Hepatocyte (in vitro differentiated cells): ENCODE measurements at places on chromosomes 3 and 15.

GRCh38 chr3:25246913-25247312 is 181.2 kb upstream of the RARB start:
- no peak for DNase-seq

- no peak for DNase-seq
Measured at GRCh38 chr3:27905625-27906024, 183.5 kb upstream of the EOMES start.

DNA sequence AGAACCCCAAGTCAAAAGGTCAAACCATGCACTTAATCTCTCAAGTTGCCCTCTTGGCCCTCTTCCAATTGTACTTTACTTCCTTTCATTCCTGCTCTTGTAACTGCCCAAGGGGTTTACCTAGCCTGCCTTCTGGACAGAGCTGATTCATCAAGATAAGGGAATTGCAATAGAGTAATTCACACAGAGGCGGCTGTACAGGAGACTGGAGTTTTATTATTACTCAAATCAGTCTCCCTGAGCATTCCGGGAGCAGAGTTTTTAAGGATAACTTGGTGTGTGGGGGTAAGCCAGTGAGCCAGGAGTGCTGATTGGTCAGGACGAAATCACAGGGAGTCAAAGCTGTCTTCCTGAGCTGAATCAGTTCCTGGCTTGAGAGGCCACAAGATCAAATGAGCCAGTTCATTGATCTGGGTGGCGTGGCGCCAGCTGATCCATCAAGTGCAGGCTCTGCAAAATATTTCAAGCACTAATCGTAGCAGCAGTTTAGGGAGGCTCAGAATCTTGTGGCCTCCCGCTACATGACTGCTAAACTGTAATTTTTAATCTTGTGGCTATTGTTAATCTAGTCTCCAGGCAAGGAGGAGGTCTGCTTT is 590.0 kb downstream of the EPHA3 start:
- peak; percentile 30 for DNase-seq

DNA sequence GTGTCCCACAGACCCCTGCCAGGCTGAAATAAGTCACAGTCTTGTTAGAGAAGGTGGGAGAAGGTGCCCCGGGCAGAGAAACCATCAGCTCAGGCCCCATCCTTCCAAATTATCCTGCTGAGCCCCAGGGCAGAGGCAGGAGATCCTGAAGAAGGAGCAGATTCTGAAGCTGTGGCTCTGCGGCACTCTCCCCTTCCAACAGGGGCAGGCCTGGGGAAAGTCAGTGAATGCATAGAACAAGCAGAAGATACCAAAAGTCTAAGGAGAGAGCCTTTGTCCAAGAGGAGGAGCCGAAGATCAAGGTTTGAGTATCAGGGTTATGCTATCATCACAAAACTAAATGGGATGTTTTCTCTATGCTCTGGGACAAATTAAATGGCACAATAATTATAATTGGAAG is 249.3 kb downstream of the XXYLT1 start:
- DNase-seq = no peak

- no peak for DNase-seq
Measured at GRCh38 chr3:46375218-46375617, 4.5 kb downstream of the CCR5 start.

GRCh38 chr3:44509393-44509921 is 32.0 kb upstream of the ZNF445 start:
- peak; percentile 10 for DNase-seq

GRCh38 chr3:96354742-96355141 is 459.7 kb upstream of the EPHA6 start:
- no peak for DNase-seq

- peak; percentile 62 for DNase-seq
Measured at GRCh38 chr3:133488785-133489367, 84.6 kb upstream of the CDV3 start.

GRCh38 chr15:23437673-23438072 is 9.4 kb downstream of the GOLGA6L2 start:
- no peak for DNase-seq

DNA sequence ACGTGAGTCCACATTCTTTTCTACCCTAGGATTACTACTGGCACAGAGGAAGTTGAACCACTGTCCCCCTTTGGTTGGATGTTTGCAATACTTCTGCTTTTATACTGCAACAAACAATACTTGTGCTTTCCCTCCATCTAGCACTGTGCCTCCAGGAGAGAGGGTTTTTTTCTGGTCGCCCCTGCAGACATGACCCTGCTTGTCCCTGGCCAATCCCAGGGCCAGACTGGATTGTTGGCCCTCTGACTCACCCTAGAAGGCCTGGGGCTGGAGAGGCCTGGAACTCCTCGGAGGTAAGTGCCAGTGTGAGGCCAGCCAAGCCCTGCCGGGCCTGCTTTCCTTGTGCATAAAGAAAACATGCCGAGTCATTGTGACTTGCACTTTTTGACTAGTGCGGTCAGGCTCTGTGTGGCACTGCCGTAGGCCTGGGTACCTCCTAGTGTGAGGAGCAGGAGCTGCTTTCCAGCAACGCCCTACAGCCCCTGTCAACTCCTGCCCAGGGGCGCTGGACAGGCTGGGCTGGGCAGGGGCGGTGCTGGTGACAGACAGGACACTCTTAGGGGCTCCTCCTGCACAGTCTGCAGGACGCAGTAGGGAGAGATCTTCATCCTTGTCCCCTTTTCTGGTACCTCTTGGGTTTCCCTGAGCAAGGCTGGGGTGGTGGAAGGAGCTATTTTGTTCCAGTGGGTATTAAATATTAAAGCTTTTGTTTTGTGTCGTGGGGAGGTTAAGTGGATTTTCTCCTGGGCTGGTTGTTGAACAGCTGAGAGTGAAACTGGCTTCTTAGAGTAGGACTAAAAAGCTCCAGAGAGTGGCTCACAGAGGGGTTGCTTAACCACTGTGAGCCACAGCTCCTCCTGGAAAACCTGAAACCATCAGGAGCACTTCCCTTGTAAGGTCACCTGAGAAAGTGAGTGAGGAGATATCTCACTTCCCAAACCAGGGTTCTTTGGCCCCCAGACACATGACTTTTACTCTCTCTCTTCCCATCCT is 14.4 kb upstream of the TKT start:
- DNase-seq = peak; percentile 92

GRCh38 chr15:93485438-93486327 is 396.7 kb upstream of the RGMA start:
- DNase-seq = no peak

GRCh38 chr15:81495780-81496467 is 121.9 kb upstream of the TMC3 start:
- DNase-seq = no peak

DNA sequence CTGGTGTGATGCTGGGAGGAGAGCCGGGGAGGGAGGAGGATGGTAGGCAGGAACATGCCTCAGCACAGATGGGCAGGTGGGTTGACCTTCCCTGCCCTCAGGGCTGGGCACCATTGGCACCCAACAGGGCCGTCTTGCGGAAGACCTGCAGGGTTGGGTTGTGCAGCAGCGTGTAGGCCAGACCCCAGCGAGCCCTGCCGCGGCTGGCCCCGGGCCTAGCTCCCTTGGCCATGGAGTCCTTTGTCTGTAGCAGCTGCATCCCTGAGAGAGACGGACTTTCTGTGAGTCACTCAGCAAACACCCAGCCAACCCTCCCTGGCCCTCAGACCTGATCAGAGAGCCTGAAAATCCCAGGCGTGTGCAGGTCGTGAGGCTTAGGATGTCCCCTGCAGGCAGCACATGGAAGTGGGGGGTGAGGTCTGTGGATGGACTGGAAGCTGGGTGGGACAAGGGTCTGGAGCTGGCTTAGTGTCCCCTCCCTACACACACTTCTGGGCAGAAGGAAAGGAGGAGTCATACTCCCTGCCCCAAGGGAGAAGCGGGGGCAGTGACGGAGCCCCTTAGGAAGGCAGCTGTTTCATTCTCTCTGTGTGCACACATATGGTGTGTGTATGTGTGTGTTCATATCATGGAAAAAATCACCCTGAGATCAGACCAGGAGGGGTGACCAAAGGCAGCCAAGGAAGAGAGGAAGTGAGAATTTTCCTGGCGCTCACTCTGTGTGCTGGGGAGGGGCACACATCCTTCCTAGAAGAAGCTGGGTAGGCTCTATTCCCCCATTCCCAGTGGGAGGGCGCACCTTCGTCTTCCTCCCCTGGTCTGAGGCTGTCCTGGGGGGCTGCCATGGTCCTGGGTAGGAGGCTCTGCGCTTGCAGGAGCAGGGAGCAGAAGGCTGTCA is 6.7 kb downstream of the ISLR start:
- DNase-seq = no peak

- no peak for DNase-seq
Measured at GRCh38 chr3:72412340-72412956, 435.8 kb downstream of the SHQ1 start.

DNA sequence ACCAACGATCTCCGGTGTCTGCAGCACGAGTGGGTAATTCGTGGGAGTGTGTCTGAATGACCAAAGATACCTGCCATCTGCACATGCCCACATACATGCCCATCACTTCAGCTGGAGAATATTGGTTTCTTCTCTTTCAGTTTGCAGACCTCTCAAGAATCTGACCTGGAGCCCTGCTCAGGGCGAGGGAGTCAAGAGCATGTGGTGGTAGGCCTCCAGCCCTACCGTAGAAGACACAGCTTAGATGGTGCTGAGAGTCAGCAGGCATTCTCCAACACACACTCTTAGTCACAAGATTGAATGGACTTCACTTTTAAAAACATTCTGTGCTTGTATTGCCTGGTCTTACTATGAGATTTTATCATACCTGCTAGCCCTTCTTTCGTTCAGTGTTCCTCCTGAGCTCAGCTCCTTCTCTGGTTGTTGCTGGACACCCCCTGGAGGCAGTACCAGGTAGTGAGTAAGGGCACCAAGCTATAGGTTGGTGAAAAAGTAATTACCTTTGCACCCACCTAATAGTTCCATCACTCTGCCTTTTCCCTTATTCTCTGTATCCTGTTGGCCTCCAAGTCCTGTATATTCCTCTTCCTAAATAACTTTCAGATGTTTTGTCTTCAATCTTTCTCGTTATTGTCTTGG is 252.0 kb downstream of the CACNA2D3 start:
- peak; percentile 53 for DNase-seq

DNA sequence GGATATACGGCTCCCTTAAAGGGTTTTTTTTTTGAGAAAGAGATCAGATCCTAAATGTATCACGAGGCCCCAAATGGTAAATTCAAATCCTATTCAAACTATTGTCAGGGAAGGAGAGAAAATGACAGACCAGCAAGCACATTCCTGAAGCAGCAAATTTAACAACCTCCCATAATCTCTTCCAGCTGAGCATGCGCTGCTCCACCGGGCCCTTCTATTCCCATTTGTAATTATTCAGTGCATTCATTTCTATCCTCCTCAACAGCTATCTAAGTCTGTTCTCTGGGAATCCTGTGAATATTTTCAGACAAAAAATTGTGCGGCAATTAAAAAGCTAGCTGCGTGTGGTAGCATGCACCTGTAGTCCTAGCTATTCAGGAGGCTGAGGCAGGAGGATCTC is 43.2 kb downstream of the MAGI1 start:
- DNase-seq = no peak
